H1 (cell line): ENCODE measurements at places on chromosomes 5 and 9. TPM values are rescaled to one million over a fixed set of nuclear protein-coding genes. Genes with fewer than 3 reads are reported as not detected.

GRCh38 chr9:33524306-33524947 lies 376 bp downstream of the ANKRD18B start:
- no peak for DNase-seq

DNA sequence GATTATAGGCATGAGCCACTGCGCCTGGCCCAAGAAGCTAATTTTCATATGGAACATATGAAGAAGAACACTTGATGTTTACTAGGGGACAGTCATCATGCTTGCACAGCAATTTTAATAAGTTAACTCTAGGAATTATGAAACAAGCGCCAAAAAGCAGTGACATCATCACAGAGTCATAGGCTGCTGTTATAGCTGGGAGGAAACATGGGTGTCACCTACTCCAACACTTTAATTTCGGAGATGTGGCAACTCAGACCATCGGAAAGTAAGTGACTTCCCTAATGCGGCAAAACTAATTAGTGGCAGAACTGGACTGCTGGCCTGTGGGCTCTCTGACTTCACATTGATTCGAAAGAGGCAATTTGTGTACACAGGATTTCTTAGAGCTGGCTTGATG lies 38.1 kb upstream of the EQTN start:
- no peak for DNase-seq

GRCh38 chr5:139265001-139265400 lies 28.5 kb upstream of the MATR3 start:
- DNase-seq: no peak

DNA sequence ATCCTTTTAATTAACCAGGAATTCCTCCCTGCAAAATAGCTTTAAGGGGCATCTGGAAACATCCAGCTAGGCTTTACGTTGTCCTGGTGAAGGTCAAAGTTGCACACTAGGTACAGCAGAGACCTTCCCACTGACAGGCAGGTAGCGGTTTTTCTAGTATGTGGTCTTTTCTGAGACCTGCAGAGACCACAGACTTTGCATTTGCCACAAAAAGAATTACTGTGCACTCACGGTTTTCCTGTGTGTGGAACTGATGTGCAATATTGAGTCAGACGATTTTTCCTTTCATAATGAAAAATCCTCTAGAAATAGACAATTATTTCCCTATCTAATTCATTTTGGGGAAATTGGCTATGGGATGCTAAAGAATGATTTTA lies 417.0 kb upstream of the ADAMTSL1 start:
- no peak for DNase-seq

GRCh38 chr9:104860263-104860662 lies 67.7 kb downstream of the ABCA1 start:
- no peak for DNase-seq

GRCh38 chr5:10155897-10156667 lies 93.6 kb downstream of the ATPSCKMT start:
- DNase-seq: no peak

GRCh38 chr9:4298255-4299004 lies 1.4 kb downstream of the GLIS3 start:
- peak; percentile 72 for DNase-seq

DNA sequence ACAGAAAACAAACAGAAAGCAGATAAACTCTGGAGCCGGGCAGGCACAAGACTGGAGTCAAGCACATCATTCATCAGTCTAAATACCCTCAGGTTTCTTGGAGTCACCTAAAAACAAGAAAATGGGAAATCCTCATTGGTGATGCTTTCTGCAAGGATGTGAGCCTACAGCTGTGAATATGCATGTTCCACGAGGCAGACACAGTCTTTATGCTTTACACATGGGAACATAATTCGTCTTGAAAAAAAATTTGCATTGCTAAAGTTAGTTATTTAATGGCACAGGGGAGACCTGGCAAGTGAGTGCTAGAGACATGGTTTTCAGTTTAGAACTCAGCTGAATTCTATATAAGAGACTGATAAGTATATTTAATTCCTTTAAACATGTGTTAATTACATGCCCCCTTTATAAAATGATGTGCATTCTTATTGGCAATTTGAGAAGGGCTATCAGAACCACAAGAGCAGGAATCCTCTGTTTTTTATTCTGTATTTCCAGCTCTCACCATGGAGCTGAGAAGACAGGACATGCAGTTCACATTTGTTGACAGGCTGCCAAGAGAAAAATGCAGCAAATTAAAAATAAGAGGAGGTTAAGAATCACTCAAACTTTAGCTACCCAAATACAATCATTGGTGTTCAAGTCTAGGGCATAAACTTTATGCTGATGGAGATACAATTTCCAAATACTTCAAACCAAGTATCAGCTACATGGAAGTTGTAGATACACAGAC lies 438.0 kb upstream of the MPDZ start:
- DNase-seq: no peak

DNA sequence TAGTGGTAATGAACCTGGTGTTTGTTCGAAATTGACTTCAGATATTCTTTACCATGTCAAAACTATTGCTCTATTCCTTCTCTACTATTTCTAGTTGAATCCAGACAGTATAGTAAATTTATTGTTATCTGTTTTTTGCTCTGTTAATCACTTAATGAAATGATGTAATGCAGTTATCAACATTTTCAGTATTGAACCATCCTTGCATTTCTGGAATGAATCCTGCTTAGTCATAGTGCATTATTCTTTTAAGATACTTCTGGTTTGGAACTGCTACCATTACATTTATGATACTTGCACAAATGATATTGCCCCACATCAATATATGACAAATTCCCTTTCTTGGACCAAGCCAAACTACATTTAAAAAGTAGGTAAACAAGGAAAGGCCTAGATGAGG lies 554.0 kb upstream of the KLF4 start:
- DNase-seq: no peak

DNA sequence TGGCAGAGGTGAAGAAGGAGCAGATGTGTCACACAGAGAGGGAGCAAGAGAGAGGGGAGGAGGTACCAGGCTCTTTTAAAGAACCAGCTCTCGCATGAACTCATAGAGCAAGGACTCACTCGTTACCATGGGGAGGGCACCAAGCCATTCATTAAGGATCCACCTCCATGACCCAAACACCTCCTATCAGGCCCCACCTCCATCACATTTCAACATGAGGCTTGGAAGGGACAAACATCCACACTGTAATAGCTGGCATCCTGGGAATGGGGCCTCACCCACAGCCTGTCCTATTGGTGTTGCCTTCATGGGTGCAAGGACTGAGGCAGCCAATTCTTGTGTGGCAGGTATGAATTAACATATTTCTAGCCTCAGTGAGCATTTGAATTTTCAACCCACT lies 11.6 kb upstream of the TNFAIP8 start:
- DNase-seq: no peak

DNA sequence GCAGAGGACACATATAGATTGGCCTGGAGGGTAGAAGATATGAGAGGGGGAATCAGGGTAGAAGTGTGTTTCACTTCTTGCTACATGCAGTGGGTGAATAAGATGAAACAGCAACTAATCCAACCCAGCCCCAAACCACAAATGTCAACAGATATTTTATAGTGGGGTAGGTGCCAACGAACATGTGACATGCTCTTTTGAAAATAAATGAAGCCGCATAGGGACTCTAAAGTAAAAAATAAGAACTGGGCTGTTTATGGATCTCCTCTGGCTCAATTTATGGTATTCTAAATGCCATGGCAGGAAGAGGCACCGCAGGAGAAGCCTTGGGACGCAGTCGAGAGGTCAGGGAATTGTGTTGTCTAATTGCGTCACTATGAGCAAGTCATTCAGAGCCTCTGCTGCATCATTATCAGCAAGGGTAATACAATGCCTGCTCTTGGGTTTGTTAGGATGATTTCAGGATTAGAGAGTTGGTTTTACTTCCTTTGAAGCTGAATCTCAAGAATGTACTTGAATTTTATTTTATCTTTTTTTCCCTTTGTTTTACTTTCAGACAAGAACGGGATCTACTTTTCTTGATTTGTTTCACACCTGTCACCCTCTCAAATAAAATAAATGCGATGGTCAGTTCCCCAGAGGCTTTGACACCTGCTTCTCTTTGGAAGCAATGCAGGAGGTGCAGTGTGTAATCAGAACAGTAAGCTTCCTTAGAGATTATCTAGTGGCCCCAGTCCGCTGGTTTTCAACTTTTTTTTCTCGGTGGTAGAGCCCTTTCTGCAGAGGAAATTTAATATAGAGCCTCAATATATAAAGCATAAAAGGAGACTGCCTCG lies 375.6 kb upstream of the CLINT1 start:
- no peak for DNase-seq

- no peak for DNase-seq
These were observed 61.8 kb upstream of the TBC1D2 start for GRCh38 chr9:98317134-98317857.

DNA sequence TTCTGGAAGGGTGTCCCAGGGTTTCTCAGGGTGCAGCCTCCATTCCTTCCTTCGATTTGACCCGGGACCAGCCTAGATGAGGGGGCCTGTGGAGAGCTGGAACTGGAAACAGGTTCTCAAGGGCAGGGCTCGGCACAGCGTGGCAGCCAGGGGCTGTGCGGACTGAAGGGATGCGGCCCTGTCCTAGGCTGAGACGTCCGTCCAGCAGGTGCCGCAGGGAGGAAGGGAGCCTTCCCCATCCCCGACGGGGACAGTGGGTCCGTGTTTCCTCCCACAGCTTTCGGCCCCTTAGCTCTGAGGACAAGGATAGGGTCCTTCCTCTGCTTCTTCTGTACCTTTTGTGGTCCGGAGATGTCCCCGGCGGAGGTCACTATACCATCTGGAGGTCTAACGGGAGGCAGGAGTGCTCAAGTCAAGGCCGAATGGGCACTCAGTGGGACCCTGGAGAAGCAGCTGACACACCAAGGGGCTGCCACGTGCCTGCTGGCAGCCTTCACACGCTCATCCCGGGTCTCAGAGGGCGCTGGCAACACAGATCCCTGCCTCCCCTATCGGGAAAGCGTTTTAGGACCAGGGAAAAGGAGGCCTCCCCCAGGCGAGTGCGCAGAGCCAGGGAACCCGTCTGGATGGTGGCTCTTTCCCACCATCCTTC lies 49.9 kb downstream of the USP20 start:
- DNase-seq: no peak

GRCh38 chr5:110932755-110933488 lies 138.6 kb upstream of the TSLP start:
- no peak for DNase-seq

DNA sequence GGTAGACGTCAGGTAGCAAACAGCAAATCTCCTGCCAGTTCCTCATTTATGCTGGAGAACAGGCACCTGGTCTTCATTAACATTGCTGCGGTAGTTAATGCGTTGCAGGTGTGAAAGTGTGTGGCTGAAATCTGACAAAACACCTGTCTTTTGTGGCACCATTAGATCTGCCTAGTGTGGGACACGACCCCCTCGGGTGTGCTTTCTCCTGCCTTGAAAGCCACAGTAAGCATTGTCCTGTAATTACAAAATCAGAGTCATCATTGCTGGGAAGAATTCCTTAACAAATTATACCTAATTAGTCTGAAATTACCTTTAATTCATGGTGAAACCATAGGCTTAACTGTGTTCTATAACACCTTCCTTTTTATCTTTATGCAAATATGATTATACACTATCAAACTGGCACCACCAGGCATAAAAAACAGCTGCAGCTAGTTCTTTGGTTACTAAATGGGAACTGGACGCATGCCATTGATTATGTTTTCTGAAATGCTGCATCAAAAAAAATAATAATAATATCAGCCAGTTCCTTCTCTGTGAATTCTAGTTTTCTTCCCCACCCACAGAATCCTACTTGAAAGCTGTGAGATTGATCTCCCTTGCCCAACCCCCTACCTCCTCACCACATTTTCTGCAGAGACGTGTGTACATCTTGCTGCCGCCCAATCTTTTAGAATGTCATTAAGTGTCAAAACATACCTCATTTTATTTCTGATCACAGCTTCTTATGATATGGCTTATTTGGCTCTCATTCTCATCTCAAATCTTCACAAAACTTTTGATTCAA lies 374.0 kb downstream of the NFIB start:
- no peak for DNase-seq

DNA sequence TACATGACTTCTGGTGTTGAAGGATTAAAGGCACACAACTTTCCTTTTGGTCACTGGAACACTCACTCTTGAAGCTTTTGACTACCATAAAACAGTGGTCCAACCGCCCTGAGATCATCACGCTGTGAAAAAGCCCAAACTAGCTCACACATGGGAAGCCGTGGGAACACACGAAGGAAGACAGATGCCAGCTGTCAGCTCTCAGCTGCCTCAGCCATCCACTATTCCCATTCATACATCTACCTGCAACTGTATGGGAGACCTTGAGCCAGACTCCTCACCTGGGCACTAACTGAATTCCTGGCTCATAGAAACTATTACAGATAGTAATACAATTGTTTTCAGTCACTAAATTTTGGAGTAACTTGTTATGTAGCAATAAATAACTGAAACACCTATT lies 246.1 kb downstream of the MSX2 start:
- no peak for DNase-seq

Gene XRCC4
- 1.2 and 3.0 TPM in 2 replicates for polyA plus RNA-seq

Gene PCDHA13
- polyA plus RNA-seq: 1.3 and 1.4 TPM in 2 replicates

Gene C9
- not detected in 2 replicates for polyA plus RNA-seq

Gene PCDHGB4
- polyA plus RNA-seq: 8.0 and 9.7 TPM in 2 replicates

Gene ANAPC2
- 30.2 and 44.3 TPM in 2 replicates for polyA plus RNA-seq

Gene PCAT7
- polyA plus RNA-seq: 3.8 and 4.1 TPM in 2 replicates
